Body of pancreas (tissue), 4 donors: ENCODE measurements at places on chromosomes 7 and 10.

GRCh38 chr10:90858461-90858968 is 676 bp upstream of the HTR7 start:
- no peak for DNase-seq

DNA sequence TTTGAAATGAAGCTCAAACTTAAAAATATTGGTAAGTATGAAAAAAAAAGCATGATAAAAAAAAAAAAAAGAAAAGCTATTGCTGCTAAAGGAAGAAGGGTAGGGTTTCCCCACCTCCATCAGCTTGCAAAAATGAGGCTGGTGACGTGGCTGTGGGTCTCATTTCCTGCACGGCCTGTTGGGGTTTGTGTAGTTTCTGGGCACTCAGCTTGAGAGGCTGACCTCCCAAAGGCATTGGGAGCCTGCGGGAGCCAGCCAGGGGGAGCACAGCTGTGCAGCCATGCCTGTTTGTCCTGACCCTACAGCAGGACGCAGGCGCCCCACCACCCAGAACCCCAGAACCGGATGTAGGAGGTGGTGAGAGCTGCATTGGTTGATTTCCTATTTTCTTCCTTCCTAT is 48.8 kb upstream of the CARD11 start:
- DNase-seq = peak; percentile 46

- no peak for DNase-seq
Observed at GRCh38 chr7:8325067-8325466, 63.1 kb upstream of the ICA1 start.

DNA sequence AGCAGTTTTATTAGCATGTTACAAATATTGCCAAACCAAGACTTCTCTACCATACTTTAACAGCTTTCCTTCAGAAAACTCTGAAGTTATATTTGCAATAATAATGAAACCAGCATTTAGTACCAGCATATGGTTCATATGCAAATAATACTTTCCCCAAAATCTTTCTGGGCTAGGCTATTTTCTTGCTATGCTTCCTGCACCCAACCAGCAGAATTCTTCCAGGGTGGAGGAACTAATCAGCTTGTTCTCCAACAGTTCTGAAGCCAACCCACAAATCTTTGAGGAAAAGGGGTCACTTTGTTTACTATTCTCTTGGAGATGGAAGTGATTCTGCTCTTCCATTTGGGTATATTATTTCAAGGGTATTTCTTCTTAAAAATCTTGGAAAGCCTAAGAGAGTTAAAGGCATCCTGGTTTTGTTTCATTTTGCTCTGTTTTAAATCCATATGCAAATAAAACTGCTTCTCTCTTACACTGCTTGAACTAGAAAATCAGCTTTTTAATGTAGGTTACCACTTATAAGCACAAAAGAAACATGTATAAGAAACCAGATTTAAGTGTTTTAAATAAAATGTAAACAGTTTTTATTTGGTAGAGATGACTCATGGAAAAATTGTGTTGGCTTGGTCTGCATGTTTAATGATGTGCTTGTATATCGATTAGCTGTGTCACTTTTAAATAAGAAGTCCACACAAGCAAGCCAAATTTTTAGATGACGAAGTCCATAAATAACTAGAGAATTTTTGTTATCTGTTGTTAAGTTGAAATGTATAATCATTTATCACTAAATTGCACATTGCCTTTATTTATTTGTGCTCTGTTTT is 103.7 kb downstream of the HECTD2 start:
- no peak for DNase-seq

DNA sequence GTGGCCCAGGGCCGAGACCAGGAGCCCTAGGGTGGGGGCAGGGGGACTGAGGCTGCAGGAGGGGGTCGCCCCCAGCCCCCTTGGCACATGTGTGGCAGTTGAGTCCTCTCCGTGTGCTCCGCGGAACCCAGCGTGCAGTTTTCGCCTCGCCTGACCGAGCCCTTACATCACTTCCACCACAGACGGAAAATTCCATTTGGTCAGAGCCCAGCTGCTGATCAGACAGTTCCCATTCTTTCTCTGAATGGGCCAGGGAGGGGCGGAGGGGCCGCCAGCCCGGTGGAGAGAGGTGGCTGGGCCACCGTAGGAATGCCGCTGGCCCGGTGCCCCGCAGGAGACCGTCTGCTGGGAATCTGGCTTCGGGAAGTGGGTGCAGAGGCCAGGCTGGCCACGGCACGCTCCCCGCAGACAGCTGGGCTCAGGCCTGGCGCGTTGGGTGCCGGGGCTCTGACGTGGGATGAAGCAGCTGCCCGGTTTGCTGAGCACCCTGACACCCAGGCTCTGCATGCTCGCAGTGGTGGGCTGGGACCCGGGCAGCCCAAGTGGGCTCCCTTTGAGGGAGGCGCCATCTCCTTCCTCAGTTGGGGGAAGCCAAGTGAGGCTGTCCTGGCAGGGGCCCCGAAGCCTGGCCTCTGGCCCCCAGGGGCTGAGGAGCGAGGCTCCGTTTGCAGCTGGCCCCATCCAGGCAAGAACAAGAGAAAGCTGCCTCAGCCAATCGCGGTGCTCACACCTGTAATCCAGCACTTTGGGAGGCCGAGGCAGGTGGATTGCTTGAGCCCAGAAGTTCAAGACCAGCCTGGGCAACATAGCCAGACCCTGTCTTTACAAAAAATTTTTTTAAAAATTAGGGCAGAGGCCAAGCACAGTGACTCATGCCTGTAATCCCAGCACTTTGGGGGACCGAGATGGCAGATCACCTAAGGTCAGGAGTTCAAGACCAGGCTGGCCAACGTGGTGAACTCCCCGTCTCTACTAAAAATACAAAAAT is 9.9 kb downstream of the TTYH3 start:
- peak; percentile 78 for DNase-seq

DNA sequence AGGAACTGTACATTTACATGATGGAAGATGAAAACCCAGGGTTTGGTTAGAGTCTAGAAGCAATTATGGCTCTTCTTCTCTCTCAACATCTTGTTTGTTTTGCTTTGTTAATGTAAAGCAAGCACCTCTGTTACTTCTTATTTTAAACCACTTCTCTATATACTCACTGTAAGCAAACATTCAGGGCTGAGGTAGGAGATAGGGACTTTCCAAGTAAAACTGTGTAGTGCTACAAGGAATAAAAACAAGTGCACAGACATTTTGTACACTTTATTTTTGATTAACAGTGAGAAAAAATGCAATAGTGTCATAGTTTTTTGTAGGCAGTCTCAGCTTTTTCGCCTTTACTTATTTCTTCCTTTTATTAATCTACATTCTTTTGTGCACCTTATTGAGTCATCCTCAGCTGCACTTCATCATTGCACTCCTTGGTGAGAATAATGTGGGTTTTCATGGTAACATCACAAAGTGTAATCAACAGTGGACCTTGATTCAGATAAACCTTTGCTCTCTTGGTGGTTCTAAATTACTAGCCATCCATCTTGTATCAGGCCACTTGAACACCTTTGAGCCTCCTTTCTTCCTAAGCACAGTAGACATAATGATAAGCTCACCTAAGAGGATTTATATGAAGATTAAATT is 52.9 kb downstream of the ELMO1 start:
- DNase-seq = no peak

GRCh38 chr7:1103789-1104515 is 16.0 kb downstream of the GPER1 start:
- DNase-seq = no peak

GRCh38 chr10:113506476-113506875 is 46.4 kb upstream of the HABP2 start:
- DNase-seq = no peak
